ENCODE measurements at places on chromosomes 7 and 10. TPM values are rescaled to one million over a fixed set of nuclear protein-coding genes. Genes with fewer than 3 reads are reported as not detected.
A peak's percentile ranks its signal among the peaks of the same experiment; 100 is the strongest.

GRCh38 chr10:86889997-86890396 is 67.4 kb downstream of the MMRN2 start:
- no peak for DNase-seq

GRCh38 chr10:52451817-52452216 is 137.7 kb downstream of the DKK1 start:
- DNase-seq, result no peak

DNA sequence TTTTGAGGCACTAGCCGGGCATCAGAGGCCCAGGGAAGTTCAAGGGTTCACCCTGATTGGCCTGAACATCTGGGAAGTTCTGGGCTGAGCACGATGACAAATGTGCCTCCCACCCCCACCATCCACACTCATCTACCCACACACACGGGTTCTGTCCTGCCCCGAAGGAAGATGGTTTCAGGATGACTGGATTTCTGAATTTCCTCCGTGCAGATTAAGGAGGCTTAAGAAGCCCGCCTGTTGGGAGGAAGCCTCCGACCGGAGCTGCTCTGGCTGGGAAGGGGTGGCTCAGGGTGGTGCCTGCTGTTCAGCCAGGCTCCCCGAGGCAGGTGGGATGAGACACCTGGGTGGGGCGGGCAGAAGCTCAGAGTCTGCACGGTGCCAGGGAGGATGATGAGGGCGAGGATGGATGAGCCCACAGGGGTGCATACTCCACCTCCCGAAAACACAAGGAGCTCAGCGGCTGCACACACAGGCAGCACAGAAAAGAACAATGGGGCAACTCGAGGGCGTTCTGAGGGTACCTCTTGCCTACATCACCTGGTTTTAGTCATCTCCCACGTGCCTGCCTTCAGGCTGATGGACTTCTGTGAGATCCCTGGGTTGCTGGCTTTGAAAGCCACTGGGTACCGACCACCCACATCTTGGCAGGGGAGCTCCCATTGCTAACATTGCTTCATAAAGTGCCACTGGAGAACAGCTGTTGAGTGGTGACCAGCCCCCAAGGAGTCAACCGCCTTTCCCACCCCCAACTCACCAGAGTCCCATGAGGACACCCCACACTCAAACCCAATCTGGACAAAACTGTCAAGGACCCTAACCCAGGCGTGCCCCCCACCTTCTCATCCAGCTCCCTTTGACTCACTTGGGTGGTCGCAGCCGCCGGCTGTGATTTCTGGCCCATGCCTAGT is 41.2 kb downstream of the CALML3 start:
- DNase-seq, result peak; percentile 57

DNA sequence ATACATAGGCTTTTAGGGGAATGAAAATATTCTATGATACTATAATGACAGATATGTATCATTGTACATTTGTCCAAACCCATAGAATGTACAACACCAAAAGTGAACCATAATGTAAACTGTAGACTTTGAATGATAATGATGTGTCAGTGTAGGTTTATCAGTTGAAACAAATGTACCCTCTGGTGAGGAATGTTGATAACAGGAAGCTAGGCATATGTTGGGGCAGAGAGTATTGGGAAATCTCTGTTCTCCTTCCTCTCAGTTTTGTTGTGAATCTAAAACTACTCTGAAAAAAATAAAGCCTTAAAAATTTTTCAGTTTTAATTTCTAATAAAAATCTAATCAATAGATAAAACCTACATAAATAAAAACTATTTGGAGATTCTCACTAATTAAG is 36.9 kb downstream of the C1GALT1 start:
- no peak for DNase-seq

The TBX20 gene
- not detected for total RNA-seq

The TAS2R3 gene
- 5.0 TPM for total RNA-seq

The UPK3B gene
- 2.2 TPM for total RNA-seq
